ENCODE measurements at places on chromosomes 16 and 17.
A peak's percentile ranks its signal among the peaks of the same experiment; 100 is the strongest.

DNA sequence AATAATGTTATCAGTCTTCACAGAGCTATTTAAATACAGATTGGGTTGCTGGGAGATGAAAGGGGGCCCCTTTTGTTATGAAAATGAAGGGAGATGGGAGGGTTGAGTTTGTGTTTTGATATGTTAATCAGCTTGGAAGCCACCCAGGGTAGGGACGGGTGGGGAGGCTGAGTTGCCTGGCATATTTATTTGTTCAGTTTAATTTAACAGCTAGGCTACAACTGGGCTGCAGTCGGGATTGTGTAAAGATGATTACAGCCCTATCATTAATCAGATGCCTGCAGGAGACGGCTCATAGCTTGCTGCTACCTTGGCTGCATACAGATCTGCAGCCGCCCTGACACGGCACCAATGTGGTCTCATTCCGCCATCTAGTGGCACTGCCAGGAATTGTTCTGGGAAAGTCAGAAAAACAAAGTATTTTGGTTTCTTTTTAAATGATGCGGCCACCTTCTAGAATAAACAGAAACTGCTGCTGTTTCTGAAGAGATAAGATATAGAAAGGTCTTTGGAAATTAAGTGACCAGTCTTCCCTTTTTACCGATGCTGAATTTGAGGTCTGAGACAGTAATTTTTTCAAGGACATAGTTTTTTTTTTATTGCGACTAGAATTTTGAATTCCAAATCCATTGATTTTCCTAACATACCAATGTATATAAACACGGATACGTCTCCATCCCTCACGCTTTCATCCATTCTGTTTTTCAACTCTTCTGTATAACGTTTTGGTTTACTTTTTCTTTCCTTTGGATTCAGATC, 458.0 kb upstream of the ASIC2 start:
- DNase-seq, result peak; percentile 39

GRCh38 chr17:2672026-2672425, 39.5 kb downstream of the CLUH start:
- no peak for DNase-seq

DNA sequence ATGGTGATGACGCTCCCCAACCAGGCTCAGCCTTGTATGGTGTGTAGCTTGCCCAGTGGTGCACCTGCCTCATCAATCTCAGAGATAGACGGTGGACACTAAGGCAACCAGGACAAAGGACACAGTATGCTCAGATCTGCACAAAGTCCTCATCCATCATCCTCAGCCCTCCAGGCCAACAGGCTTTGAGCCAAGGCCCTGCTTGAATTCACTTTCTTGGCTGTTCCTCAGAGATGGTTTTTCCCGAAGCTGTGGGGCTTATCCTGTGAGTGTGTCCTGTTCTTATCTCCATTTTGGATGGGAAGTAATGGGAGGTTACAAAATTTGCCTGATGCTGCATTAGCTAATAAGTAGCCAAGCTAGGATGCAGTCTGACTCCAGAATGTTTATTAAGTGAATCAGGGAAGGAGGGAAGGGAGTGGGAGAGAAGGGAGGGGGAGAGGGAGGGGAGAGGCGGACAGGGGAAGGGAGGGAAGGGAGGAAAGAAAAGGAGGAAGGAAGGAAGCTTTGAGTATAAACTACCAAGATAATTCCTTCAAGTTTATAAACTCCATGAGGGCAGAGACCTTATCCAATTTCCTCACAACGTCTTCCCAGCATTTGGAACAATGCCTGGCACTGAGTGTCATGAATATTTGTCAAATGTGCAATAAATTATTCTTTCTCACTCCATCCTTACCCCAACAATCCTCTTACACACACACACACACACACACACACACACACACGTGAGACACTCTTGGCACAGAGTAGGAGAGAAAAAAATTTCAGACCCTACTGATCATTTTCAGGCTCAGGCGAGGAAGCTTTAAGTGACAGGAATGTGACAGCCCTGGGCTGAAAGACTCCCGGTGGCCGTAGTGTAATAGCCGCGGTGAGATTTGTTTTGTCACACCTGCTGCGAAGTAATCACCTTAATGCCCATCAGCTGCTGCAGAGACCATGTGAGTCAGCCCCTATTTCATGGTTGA, 84.3 kb downstream of the BMERB1 start:
- DNase-seq, result no peak

DNA sequence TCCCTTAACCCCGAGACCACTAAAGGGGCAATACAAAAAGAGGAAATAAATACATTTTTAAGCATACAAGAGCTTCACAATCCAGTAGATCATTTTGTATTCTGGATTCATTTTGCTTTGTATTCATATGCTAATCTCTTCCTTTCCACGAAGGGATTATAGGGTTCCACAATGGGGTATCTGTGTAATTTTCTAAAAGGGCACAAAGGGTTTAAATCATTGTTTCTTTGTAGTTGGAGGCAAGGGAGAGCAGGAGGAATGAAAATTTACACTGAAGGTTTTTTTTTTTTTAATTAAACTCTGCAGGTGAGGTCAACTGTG, 592 bp upstream of the NUFIP2 start:
- DNase-seq, result no peak

DNA sequence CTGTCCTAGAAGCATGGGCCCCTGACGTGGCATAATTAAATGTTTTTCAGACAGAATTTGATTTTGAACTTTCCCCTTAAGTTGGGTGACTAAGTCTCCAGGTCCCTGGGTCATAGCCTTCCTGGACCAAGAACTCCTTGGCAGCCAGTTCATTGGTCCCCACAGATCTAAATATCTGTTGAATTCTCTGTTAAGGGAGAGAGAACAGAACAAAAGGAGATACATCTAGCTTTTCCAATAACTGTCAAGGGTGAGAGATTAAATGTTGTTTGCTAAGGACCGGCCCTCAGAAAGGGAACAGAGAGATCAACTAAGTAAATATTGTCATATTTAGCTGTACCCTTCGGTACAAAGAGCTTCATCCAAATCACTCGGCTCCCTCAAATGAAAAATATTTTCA, 78.2 kb upstream of the NOL11 start:
- no peak for DNase-seq

GRCh38 chr16:7624871-7625766, 292.5 kb downstream of the RBFOX1 start:
- no peak for DNase-seq

DNA sequence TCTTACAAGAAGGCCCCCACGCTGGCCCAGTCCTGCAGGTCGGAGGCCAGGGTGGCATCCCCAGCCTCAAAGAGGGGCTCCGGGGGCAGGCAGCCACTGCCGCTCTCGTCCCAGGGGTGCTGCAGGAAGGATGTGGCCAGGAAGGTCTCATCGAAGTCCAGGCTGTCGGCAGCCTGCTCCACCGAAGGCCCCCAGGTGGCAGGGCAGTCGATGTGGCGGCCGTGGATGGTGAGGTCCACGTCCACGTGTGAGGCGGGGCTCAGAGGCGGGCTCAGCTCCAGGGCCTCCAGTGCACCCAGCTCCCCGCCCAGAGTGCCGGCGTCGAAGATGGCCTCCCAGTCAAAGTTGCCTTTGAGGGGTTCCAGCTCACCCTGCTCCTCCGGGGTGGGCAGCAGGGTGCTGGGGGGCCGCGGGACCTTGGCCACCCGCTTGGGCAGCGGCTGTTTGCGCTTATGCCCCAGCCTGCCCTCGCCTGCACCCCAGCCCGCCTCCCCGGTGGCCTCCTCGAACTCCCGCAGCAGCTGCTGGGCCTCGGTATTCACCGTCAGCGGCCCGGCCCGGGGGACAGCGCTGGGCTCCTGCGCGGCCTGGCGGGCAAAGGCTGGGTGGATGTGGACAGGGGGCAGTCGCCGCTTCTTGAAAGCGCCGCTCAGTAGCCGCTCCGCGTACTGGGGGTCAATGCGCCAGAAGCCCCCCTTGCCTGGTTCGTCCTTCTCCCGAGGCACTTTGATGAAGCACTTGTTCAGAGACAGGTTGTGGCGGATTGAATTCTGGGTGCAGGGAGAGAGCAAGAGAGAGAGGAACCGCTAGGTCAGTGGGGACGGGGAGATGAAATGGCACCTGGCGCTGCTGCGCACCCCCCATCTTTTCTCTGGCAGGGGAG, 3.5 kb downstream of the FOXJ1 start:
- DNase-seq, result no peak

DNA sequence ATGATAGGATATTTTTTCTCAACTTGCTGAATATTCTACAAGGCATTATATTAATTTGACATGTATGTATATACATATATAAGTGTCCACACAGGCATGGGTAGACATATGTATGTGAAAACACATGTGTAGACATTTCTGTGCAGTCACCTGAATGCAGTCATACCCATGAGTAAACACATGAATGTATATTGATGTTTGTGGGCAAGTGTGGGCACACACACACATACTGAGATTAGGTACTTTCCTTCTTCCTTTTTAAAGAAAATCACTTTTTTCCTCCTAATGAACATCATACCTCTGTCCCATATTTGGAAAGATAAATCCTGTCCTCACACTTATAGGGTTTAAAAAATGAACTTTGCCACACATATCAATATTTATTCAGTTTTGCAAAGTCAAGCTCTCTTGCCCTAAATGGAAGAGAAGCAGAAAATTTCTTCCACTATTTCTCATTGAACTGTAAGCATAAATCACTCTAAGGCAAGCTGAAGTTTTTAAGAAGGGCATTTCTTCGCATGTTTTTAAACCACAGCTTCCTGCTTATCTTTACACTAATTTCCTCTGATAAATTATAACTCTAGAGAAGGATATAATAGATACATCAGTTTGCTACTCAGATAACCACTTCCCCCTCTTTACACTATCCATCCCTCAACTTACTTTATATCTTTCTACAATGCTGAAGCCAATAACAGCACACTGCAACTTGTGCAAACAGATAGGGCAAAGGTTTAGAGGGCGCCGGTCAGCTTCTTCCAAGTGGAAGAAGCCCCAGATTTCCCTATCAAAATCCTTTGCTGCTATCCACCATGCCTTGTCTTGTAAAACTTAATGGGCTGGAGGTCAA, 49.6 kb upstream of the LRRC37A3 start:
- DNase-seq, result no peak

DNA sequence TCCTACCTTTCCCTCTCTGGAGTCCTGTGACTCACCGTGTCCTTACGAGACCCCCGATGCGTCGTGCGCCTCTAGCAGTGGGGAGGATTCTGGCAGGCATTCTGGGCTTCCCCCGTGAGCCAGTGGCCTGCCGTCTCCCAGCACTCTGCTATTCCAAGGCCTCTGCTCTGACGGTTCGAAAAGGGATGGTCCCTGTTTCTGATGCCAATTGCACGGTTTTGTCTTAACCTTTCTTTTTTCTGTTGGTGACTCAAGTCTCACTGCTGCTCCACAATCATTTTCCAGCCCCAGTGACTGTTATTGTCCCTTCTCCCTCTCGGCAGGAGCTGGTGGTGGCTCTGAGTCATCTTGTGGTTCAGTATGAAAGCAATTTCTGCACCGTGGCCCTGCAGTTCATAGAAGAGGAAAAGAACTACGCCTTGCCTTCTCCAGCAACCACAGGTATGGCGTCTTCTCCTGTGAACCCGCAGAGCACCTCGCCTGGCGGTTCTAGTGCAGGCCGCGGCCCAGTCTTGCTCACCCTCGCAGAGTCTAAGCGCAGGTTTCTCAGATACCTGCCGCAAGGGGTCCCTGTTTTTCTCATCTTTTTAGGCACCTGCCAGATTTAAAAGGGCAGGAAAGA, 100.1 kb upstream of the CHMP6 start:
- DNase-seq, result peak; percentile 96

DNA sequence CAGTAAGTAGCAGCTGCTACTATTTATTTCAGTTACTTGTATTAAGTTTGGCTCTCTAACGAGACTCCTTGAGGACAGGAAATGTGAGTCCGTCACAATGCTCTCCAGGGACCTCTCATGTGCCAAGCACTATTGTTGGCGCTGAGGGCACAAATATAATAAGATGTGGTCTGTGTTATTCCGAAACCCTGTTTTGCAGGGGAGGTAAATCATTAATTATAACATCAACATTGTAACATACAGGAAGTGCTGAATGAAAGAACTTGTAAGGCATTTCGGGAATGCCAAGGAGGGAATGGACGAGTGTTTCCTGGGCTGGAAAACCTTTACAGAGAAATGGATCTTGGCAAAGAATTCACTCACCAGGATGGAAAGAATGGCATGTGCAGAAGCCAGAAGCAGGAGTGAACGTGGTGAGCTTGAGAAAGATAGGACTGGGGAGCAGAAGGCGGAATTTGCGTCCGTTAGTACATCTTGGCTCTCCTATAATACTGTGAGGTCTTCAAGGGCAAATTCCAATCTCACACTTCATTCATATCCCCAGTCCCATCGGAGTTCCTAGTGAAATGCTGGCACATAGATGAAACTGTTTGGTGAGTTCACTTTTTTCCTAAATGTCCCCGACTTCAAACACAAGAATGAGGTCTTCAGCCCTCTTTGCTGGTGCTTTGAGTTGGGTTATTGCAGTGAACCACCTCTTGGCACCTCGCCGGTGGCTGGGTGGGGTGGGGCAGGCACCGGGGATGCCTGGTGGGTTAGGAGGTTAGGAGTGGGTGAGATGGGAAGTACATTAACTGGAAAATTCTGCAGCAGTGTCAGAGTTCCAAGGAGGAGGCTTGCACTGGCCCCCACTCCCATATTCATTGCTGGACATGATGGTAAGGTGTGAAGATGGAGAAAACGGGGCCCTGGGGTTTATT, 11.5 kb downstream of the TAC4 start:
- no peak for DNase-seq

- DNase-seq, result no peak
These were observed 8.9 kb upstream of the TCF25 start for GRCh38 chr16:89864527-89864820.

DNA sequence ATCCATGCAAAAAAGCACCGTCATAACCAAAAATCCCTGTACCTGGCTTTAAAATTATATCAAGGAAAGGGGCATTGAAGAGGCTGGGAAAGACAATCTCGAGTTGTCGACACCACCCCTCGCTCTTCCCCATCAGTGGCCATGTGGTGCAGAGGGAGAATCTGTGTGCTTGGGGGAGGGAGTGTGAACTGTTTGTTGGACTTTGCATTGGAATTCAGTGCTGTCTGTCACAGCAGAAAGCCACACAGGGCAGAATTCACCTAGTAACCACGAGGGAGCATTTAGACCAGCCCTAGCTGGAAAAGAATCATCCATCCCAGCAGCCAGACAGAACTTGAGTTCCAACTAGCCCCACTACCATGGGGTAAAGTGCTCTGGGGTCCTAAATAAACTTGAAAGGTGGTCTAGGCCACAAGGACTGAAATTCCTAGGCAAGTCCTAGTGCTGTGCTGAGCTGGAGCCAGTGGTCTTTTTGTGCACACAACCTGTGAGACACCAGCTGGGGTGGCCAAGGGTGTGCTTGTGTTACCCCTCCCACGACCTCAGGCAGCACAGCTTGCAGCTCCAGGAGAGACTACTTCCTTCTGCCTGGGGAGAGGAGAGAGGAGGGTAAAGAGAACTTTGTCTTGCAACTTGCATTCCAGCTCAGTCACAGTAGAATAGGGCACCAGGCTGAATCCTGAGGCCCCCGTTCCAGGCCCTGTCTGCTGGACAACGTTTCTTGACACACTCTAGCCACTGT, 11.5 kb upstream of the CEP112 start:
- DNase-seq, result no peak

DNA sequence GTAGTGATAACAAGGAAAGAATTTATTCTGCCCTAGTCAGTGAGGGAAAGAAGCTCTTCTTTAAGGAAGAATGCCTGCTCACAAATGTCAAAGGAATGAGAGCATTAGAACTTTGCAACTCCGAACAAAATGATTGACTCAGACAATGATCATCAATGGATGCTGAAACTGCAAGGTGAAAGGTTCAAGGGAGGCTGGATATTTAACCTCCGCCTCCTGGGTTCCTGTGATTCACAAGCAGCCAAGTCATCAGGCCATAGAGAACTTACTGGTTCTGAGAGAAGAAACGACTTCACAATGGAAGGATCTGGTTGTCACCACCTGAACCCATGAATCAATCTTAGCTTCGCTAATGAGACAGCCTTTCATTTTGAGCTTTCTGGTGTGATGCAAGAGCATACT, 16.0 kb upstream of the SCNN1B start:
- DNase-seq, result no peak

GRCh38 chr17:73285603-73285908, 23.9 kb upstream of the CPSF4L start:
- no peak for DNase-seq
